Activated naive CD4-positive, alpha-beta T cell treated with Interleukin-2 at 50 U/mL for 16 hours (primary cell): ENCODE measurements at places on chromosomes 12 and 14.

DNA sequence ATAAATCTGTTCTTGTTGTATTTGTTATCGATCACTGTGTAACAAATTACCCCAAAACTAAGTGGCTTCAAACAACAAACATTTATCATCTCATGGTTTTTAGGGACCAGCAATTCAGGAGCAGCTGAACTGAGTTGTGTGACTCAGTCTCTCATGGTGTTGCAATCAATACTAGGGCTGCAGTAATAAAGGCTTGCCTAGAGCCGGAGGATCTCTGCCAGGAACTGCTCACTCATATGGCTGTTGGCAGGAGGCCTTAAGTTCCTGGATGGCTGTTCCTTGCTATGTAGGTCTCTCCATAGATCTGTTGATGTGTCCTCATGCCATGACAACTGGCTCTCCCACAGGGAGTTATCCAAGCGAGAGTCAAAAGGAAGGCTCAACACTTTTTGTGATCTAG, 3.8 kb upstream of the PSMC6 start:
- no peak for DNase-seq

DNA sequence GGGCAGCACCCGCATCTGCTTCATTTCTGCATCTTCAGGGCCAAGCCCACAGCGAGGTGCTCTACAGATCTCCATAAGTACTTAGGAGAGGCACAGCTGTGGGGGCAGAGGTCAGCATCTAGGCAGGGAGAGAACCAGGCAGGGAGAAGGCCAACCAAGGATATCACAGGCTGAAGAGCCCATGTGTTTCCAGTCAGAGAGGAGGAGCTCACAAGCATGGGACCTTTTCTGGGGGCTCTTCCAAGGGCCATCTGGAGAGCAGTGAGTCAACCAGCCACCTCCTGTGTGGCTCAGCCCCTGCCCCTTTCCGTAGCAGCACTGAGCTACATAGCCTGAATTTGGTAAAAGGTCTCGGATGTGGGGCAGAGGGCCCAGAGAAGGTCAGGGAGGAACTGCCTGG, 78.5 kb downstream of the ARL6IP4 start:
- DNase-seq = no peak

GRCh38 chr12:77678621-77679020, 152.1 kb upstream of the NAV3 start:
- no peak for DNase-seq

- no peak for DNase-seq
Measured at GRCh38 chr12:26176725-26177124, 18.6 kb upstream of the SSPN start.

DNA sequence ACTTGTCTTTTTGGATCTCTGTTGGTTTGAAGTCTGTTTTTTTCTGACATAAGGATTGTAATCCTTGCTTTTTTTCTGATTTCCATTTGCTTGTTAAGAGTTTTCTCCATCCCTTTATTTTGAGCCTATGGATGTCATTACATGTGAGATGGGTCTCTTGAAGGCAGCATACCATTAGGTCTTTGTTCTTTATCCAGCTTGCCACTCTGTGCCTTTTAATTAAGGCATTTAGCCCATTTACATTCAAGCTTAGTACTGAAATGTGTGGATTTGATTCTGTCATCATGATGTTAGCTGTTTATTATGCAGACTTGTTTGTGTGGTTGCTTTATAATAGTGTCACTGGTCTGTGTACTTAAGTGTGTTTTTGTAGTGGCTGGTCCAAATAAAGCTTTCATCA, 100.0 kb downstream of the CCDC91 start:
- DNase-seq = no peak
